GOT3 (cell line): ENCODE measurements at places on chromosomes 2 and 18.

DNA sequence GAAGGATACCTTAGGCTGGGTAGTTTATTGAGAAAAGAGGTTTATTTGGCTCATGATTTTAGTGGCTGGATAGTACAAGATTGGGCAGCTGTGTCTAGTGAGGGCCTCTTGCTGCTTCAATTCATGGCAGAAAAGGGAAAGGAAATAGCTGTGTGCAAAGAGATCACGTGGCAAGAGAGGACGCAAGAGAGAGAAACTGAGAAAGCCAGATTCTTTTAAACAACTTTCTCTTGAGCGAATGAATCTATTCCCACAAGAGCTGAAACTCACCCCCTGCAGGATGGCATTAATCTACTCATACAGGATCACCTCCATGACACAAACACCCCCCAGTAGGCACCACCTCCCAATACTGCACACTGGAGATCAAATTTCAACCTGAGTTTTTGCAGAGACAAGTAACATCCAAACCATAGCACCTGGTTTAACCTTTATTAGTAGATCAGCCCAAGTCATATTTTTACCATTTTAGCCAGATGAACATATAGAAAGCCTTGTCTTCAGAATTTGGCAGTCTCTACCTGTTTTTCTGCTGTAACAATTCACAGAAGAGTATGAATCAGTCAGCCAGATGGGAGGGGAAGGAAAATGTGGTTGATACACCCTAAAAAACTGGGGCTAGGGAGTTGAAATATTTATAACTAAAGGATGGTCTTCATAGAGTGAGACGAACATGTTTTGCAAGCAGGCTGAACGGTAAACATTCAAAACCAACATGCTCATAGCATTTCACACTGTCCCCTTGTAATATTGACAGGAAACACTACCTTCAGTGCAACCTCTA is 73.9 kb upstream of the NCKAP5 start:
- no peak for DNase-seq

DNA sequence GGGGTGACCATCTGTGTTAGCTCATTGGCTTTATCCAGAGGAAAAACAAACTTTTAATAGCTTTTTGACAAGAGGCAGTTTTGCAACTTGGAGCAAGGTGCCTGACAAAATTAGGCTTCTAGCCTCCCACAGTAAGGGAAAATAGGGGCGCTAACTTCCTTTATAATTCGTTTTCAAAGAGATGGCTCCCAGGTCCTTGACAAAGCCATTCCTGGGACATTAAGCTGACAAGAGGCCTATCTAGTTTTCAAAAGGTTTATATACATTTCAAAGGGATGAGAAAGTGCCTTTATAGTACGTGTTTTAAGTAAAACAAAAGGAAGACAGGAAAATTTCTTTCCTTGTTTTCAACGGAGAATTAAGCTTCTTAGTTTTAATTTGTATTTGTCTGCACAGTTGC is 159.4 kb upstream of the GCFC2 start:
- DNase-seq, result no peak

DNA sequence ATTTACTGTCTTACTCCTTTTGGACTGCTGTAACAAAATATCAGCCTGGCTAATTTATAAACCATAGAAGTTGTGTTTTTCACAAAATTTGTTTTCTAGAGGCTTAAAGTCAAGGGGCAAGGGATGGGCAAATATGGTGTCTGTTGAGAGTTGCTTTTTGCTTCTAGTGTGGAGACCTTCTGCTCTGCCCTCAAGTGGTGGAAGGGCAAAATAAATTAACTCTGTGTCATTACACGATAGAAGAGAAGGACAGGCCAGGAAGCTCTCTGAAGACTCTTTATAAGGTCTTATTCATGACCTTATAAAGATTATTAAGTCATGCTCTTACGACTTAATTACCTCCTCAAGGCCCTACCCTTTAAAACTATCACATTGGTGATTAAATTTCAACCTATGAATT is 181.2 kb upstream of the LRATD1 start:
- DNase-seq, result no peak

DNA sequence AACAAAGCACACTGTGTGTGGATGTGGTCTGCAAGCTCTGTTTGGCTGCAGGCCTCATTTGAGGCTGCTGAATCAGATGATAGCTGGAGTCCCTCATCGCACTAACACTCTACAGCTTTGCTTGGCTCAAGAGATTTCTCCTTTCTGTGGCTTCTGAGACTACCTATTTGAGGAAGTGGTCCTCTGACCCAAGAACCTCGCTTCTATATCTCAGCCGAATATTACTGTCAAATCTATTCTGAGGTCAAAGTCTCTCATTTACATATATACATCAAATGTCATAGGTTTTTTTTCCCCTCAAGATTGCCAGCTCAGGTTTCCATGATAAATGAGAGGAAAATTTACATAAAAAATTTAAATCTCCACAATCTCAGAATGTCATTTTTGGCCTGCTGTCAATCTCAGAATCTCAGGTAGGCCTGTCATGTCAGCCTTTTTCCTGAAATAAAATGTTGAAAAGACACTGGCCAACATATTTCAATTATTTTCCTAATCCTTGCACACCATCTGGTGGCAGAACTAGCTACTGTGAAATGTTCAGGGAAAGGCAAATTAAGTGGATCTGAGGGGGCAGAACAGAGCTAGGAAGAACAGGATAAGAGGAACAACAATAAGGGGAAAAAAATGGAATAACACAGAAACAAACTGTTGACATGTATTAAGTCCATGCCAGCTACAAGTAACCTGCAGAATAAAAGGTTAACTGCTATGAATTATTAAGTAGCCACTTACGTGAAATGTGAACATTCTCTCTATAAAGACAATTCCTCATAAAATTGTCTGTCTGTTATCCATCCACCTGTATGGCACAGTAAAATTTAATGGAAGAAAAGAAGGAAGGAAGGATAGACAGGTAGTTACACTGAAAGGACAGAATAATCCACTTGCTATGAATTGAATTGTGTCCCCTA is 39.3 kb downstream of the AP1S3 start:
- DNase-seq, result no peak

GRCh38 chr2:84022810-84023431 is 436.2 kb downstream of the SUCLG1 start:
- no peak for DNase-seq

DNA sequence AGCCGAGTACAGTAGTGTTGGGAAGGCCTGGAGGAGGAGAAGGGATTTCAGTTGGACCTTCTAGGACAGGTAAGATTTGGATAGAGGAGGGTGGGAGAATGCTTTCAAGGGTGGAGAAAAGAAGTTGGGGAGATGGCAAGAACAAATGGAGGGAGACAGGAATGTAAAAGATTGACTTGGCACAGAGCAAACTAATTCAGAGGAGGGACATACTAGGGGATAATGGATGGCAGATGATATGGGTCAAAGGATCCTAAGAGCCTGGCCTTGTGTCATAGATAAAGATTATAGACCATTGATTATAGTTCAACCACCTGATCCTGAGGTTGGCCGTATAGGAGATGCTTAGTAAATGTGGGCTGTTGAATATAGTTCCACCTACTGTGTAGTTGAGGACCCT is 12.4 kb downstream of the WDR43 start:
- DNase-seq, result no peak

GRCh38 chr2:21467910-21468309 is 344.1 kb downstream of the TDRD15 start:
- no peak for DNase-seq

GRCh38 chr18:71936744-71937143 is 607.4 kb downstream of the CBLN2 start:
- DNase-seq, result no peak

GRCh38 chr18:52537261-52537660 is 197.3 kb downstream of the DCC start:
- no peak for DNase-seq

DNA sequence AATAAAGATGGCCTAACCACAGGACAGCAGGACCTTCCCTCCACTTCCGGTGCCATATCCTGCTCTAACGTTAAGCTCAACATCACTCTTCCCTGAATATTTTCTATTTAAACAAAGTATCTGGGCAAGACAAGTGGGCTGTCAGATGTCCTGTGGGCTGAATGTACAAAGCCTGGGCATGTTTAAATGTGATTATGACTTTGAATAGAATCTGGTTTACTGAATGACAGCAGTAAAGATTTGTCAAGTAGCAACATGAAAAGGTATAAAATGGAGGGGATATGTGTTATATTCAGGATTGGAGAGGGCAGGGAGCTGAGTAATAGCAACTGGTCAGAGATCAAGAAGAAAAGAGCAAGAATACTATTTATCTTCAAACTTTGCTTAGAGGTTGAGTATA is 540.9 kb downstream of the NRXN1 start:
- no peak for DNase-seq

GRCh38 chr2:60868589-60869273 is 12.6 kb upstream of the REL start:
- DNase-seq, result no peak
